Fibroblast of skin of left biceps (primary cell): ENCODE measurements at places on chromosomes 5 and 9.

- DNase-seq: peak; percentile 93
These were observed 146.2 kb downstream of the GOLPH3 start for GRCh38 chr5:32027717-32028458.

GRCh38 chr5:54703133-54703532 is 185.6 kb downstream of the SNX18 start:
- DNase-seq: peak; percentile 40

- no peak for DNase-seq
These were observed 428.2 kb downstream of the ENC1 start for GRCh38 chr5:74212336-74212735.

DNA sequence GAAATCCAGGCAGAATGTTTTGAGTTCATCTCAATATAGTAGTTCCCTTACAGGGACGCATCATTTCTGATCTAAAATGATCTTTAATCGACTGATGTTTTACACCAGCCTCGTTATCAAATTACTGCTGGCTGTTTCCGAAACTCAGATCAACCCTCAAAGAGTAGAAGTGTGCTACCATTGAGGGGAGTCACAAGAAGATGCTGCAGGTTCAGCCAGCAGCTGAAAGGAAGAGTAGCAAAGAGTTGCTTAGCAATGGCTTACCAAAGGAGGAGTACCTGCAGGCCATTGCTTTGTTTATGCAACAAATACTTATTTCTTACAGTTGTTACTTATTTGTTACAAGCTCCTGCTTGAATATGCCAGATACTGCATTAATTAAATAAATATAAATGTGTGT is 144.1 kb downstream of the EBF1 start:
- no peak for DNase-seq

GRCh38 chr9:28774433-28775235 is 1201.4 kb upstream of the C9orf72 start:
- no peak for DNase-seq

- no peak for DNase-seq
These were observed 86.5 kb upstream of the CCDC180 start for GRCh38 chr9:97220894-97221477.

GRCh38 chr5:52339285-52339684 is 448.4 kb upstream of the ITGA1 start:
- DNase-seq: no peak

DNA sequence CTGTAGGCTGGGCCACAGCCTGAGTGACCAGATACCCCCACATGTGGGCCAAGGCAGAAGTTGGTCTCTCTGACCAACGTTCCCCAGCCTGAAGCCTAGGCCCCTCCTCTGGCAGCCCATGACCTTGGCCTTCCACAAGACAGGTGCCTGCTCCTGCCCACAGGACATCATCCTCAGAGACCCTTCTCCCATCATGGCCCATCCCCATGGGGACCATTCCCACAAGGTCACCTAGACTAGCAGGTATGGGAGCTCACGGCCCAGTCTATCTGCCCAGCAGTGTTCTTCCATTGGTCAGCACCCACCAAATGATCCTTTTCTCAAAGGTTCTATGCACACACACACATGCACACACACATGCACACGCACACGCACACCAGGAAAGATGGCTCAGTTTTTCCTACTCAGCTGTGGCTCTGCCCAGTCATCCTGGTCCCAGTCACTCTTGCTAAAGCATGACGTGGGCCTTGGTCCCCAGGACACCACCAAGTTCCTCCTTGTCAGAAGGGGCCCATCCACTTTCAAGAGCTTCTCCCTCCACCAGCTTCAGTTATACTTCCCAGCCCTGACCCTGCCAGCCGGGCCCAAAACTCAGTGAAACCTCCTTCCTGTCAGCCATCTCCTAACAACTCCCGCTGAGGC is 65.4 kb downstream of the PAX5 start:
- DNase-seq: no peak

DNA sequence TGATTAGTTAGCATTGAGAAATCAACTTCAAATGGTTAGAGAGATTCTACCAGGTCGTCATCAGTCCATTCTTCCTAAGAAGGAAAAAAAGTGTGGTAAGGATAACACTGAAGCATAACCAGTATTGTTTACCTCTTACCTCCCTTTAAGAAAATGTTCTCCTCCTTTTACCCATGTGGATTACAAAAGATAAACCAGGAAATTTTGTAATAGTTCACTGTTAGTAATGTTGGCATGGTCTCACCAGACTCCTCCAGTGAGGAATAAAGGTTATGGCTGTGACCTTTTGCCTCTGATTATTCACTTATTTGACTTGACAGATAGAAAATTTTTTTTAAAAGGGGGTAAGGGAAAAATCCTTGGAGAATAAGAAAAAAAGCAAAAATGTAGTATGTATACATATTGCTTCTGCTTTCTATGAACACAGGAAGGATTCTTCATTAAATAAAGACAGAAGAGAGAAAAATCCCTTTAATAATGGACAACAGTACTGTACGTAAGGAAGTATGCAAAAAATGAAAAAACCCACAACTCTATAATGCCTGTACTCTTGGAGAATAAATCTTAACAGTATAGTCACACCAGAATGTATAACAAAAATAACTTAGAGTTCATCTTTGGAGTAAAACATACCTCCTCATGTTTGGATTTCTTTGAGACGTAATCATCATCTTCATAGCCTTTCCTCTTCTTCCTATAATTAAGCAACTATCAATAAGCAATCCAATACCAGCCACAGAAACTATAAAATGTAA is 18.1 kb downstream of the CCNH start:
- DNase-seq: no peak

- DNase-seq: no peak
These were observed 9.5 kb downstream of the HABP4 start for GRCh38 chr9:96459268-96460007.
